ENCODE measurements at places on chromosomes 11 and 22. TPM values are rescaled to one million over a fixed set of nuclear protein-coding genes. Genes with fewer than 3 reads are reported as not detected.

- no peaks in the 10 kb centered on the region for H3K27me3 ChIP-seq
- no peak for DNase-seq
- H3K4me1 ChIP-seq: peaks cover 22% of the 10 kb centered on the region
- no peak overlapping the region for H3K4me3 ChIP-seq
- H3K36me3 ChIP-seq: no peaks in the 10 kb centered on the region
Observed at GRCh38 chr11:68508425-68508824, 47.9 kb downstream of the PPP6R3 start.

GRCh38 chr11:38593649-38594048 is 1995.6 kb upstream of the RAG2 start:
- H3K27ac ChIP-seq: no peak overlapping the region
- no peaks in the 10 kb centered on the region for H3K27me3 ChIP-seq
- H3K4me1 ChIP-seq: no peaks in the 10 kb centered on the region
- DNase-seq: no peak
- no peak overlapping the region for H3K4me3 ChIP-seq
- no peaks in the 10 kb centered on the region for H3K36me3 ChIP-seq

DNA sequence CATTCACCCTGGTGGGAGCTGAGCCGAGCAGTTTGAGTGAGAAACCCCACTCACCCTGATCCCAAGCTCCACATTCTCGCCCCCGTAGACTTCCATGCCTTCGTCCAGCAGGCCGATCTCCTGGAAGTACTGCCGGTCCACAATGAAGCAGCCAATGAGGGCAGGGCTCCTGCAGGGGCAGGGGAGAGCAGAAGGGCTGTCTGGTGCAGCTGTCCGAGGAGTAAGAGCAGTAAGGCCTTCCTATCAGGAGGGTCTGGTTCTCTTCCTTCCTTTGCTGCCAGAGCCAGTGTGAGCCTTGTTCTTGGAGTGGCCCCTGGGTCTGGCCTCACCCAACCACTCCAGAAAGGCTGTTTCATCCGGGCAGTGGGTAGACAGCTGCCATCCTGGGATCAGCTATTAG is 19.4 kb upstream of the CSNK2A3 start:
- no peak overlapping the region for H3K4me3 ChIP-seq
- no peaks in the 10 kb centered on the region for H3K36me3 ChIP-seq
- no peaks in the 10 kb centered on the region for H3K27me3 ChIP-seq

DNA sequence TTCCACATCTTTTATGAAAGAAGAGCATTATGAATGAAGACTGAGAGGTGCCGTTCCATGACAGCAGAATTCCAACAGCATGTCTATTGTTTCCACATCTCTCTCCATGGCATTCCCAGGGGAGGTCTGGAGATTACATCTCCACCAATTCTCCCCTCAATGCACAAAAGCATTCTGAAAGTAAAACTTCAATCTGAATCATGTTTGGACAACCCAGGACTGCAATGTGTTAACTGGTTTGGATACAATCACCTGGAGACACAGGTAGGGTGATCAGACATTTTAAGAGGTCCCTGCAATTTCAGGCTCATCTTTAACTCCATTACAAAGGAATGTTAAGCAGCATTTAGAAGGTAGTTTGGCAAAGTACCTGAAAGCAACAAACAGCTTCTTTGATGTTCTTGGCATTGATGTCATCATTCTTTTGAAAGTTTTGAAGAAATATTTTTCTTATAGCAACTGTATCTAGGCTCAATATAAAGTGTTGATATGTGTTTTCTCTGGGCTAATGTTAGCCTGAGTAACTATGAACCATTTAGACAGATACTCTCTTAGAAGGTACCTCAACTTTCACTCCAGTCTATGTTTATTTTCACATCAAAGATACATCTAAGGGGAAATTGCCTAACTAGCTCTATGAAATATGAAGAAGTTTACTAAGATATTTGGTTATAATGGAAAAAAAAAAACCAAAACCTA is 181.4 kb upstream of the MTMR2 start:
- DNase-seq: no peak
- H3K4me3 ChIP-seq: no peak overlapping the region
- no peaks in the 10 kb centered on the region for H3K4me1 ChIP-seq
- H3K27me3 ChIP-seq: no peaks in the 10 kb centered on the region

- no peaks in the 10 kb centered on the region for H3K36me3 ChIP-seq
- DNase-seq: peak; percentile 78
- H3K27me3 ChIP-seq: no peaks in the 10 kb centered on the region
- H3K4me1 ChIP-seq: peaks cover 6% of the 10 kb centered on the region
- peak overlapping the region; percentile 51 for H3K4me3 ChIP-seq
- H3K27ac ChIP-seq: peak overlapping the region; percentile 69
Observed at GRCh38 chr11:64809781-64810241, 540 bp downstream of the MEN1 start.

- H3K27ac ChIP-seq: no peak overlapping the region
- peaks cover 7% of the 10 kb centered on the region for H3K4me1 ChIP-seq
- H3K4me3 ChIP-seq: no peak overlapping the region
- DNase-seq: no peak
- no peaks in the 10 kb centered on the region for H3K36me3 ChIP-seq
Observed at GRCh38 chr11:121099885-121100284, 1.2 kb upstream of the TECTA start.

DNA sequence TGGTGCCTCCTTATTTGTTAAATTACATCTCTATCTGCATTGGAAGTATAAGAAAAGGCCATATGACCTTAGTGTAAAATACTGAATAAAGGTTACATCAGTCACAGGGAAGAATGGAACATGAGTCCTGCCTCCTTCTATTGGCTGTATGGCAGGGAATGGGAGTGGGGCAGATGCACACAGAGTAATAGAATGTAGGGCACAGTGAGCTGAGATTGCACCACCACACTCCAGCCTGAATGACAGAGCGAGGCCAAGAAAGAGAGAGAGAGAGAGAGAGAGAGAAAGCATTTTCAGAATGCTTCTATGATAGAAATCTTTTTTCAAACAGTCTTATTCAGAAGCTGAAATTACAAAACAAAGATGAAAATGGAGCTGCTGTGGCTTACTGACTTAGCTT is 58.8 kb downstream of the SLN start:
- DNase-seq: no peak
- H3K36me3 ChIP-seq: no peaks in the 10 kb centered on the region
- no peaks in the 10 kb centered on the region for H3K4me1 ChIP-seq
- no peak overlapping the region for H3K4me3 ChIP-seq
- no peak overlapping the region for H3K27ac ChIP-seq

GRCh38 chr11:92702805-92703448 is 266.5 kb upstream of the MTNR1B start:
- H3K4me3 ChIP-seq: no peak overlapping the region
- no peaks in the 10 kb centered on the region for H3K4me1 ChIP-seq
- no peaks in the 10 kb centered on the region for H3K27me3 ChIP-seq
- H3K36me3 ChIP-seq: no peaks in the 10 kb centered on the region
- DNase-seq: no peak

- H3K4me3 ChIP-seq: no peak overlapping the region
- no peak overlapping the region for H3K27ac ChIP-seq
- no peak for DNase-seq
- peaks cover 85% of the 10 kb centered on the region for H3K27me3 ChIP-seq
- H3K36me3 ChIP-seq: no peaks in the 10 kb centered on the region
- no peaks in the 10 kb centered on the region for H3K4me1 ChIP-seq
Observed at GRCh38 chr11:22340701-22341587, 2.8 kb downstream of the SLC17A6 start.

- H3K36me3 ChIP-seq: no peaks in the 10 kb centered on the region
- H3K27me3 ChIP-seq: no peaks in the 10 kb centered on the region
- H3K4me1 ChIP-seq: peaks cover 15% of the 10 kb centered on the region
- H3K4me3 ChIP-seq: no peak overlapping the region
- DNase-seq: no peak
- H3K27ac ChIP-seq: no peak overlapping the region
Observed at GRCh38 chr11:67404515-67405195, 772 bp downstream of the TBC1D10C start.

The CNTF gene
- total RNA-seq: 3.1 TPM

DNA sequence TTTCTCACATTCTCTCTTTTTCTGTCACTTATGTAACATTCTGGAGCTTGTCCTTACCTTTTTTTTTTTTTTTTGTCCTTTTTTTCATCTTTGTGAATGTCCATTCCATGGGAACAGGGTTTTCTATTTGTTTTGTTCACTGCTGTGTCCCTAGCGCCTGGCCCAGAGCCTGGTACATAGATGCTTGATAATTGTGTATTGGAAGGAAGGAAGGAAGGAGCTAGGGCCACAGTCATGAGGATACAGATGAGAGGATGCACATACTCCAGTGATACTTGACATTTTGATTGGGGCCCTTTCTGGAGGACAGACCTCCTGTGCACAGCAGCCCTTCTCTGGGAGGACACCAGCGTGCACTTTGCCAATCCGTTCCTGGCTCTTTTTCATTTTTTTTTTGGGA is 68.9 kb downstream of the KIAA1671 start:
- no peaks in the 10 kb centered on the region for H3K36me3 ChIP-seq
- no peak for DNase-seq
- H3K4me1 ChIP-seq: peaks cover 13% of the 10 kb centered on the region
- H3K4me3 ChIP-seq: no peak overlapping the region
- no peak overlapping the region for H3K27ac ChIP-seq

DNA sequence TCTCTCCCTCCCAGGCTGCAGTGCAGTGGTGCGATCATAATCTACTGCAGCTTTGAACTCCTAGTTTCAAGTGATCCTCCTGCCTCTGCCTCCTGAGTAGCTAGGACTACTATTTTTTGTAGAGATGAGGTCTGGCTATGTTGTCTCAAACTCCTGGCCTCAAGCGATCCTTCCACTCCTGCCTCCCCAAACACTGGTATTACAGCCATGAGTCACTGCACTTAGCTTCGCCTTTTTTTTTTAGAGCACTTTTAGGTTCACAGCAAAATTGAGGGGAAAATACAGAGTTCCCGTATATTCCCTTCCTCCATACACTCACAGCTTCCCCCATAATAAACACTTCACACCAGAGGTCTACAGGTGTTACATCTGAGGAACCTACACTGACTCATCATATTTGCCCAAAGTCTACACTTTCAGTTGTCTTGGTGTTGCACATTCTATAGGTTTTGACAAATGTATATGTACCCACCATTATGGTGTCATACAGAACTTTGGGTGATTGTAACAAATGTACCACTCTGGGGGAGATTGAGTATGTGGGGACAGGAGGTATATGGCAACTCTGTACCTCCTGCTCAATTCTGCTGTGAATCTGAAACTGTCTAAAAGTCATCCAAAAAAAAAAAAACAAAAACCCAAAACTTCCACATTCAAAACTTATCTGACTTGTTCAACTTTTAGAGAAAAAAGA is 11.3 kb upstream of the SLC37A4 start:
- no peak for DNase-seq
- H3K27me3 ChIP-seq: no peaks in the 10 kb centered on the region
- H3K4me3 ChIP-seq: no peak overlapping the region
- no peaks in the 10 kb centered on the region for H3K4me1 ChIP-seq
- H3K36me3 ChIP-seq: no peaks in the 10 kb centered on the region
- H3K27ac ChIP-seq: no peak overlapping the region

The TBX1 gene
- total RNA-seq: not detected

DNA sequence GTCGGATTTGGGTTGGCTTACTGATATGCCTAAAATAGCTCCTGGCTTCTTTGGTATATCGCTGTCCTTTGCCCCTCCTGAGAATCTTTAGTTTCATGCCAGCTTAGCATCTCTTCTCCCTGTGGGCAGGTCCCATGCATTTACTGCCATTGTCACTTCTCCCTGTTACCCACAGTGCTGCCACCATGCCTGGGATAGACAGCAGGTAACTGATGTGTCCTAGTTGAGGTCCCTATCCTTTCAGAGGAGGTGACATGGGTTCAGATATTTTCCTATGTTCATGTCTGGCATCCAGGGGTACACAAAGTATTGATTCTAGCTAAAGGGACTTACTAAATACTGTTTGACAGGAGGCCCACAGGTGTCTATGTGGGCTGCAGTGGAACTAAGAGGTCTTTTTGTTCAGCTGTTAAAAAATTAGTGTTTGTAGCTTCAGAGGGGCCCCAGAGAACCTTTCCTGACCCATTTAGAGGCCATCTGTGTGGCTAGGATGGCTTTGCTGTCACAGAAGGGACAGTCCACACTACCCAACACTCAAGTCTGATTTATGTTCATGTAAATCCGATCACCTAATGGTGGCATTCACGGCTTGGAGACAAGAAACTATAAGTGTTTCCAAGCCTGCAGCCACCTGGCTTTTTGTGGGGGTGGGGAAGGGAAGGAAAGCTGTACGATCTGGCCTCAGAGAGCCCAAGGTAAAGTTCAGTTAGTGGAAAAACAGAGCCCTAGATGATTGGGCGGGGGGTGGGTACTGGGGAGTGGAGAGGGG is 8.5 kb downstream of the TIMP3 start:
- H3K4me3 ChIP-seq: no peak overlapping the region
- H3K27ac ChIP-seq: peak overlapping the region; percentile 70
- no peaks in the 10 kb centered on the region for H3K27me3 ChIP-seq
- H3K4me1 ChIP-seq: peaks cover 34% of the 10 kb centered on the region
- no peaks in the 10 kb centered on the region for H3K36me3 ChIP-seq

GRCh38 chr11:118206391-118207031 is 18.3 kb downstream of the JAML start:
- H3K4me3 ChIP-seq: no peak overlapping the region
- no peaks in the 10 kb centered on the region for H3K36me3 ChIP-seq
- peak overlapping the region; percentile 63 for H3K27ac ChIP-seq
- peaks cover 29% of the 10 kb centered on the region for H3K4me1 ChIP-seq
- no peak for DNase-seq

DNA sequence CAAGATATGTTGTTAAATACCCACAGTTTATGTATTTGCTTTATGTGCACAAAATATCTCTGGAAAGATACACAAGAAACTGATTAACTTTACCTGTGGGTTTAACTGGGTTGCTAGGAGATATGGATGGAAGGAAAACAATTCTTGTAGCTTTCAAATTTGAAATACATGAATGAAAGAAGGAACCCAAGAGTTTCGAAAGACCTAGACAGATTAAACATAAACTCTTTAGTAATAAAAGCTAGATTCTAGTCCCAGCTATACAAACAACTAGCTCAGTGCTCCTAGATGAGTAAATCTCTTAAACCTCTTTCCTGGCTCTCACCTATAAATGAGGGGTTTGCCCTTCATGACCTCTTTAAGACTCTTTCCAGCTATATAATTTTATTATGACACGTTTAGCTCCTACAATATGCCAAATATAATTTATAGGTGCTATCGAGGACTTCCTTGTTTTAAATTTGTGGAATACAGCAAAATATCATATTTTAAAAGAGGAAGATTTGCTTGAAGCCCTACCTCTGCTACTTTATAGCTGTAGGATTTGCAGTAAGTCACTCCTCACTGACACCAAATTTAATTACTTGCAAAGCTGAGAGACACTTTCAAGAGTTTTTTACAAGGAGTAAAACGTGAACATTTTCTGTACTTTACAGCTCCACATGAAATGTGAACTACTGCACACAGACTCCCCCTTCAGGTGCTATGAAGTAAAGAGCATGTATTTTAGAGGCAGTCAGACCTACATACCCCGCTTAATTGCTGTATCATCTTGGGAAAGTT is 50.7 kb downstream of the RRAS2 start:
- H3K27me3 ChIP-seq: no peaks in the 10 kb centered on the region
- no peak overlapping the region for H3K4me3 ChIP-seq
- H3K4me1 ChIP-seq: peaks cover 26% of the 10 kb centered on the region
- H3K36me3 ChIP-seq: no peaks in the 10 kb centered on the region
- DNase-seq: peak; percentile 67

The TMEM134 gene
- 40.9 TPM for total RNA-seq

GRCh38 chr11:316891-317301 is 3.1 kb downstream of the IFITM1 start:
- H3K36me3 ChIP-seq: no peaks in the 10 kb centered on the region
- no peak for DNase-seq
- H3K4me1 ChIP-seq: peaks cover 42% of the 10 kb centered on the region

The KCNE3 gene
- total RNA-seq: 18.6 TPM

GRCh38 chr11:128929468-128929867 is 13.2 kb downstream of the TP53AIP1 start:
- H3K4me3 ChIP-seq: no peak overlapping the region
- no peak for DNase-seq
- H3K36me3 ChIP-seq: no peaks in the 10 kb centered on the region
- H3K27me3 ChIP-seq: no peaks in the 10 kb centered on the region
- H3K27ac ChIP-seq: no peak overlapping the region

All from hepatocyte (in vitro differentiated cells).